ENCODE measurements at places on chromosomes 7 and 10.

- DNase-seq: no peak
Observed at GRCh38 chr10:72245949-72246525, 27.7 kb upstream of the DDIT4 start.

- DNase-seq: peak; percentile 19
Observed at GRCh38 chr10:93180482-93180931, 106.8 kb downstream of the CYP26A1 start.

DNA sequence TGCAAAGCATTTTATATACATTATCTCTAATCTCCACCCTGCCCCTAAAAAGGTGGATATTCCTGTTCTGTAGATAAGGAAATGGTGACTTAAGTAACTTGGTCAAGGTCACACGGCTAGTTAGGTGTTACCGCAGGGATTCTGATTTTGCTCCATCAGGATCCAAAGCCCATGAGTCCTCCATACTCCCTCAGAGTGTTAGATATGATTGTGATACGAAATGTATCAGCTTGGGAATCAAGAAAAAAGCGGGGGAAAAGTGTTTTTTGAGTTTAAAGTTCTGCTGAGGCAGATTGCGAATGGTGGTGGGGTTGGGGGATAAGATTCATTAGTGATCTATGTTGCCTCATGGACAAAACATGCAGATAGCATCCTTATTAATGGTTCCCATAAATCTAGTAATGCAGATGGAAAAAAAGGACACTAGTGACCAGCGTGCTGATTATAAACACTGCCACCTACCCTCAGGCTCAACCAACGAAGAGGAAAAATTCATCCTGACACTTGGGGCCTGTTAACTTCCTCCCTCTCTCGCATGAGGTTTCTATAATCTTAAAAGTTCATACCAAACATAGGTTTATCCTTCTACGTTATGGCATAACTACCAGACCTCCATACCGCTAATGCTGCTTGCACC is 2.3 kb downstream of the ICA1 start:
- no peak for DNase-seq

GRCh38 chr7:48074204-48074654 is 14.8 kb upstream of the UPP1 start:
- DNase-seq: no peak

GRCh38 chr7:150788474-150789269 is 11.5 kb downstream of the TMEM176B start:
- DNase-seq: no peak

GRCh38 chr10:4260483-4261124 is 475.6 kb upstream of the KLF6 start:
- no peak for DNase-seq

DNA sequence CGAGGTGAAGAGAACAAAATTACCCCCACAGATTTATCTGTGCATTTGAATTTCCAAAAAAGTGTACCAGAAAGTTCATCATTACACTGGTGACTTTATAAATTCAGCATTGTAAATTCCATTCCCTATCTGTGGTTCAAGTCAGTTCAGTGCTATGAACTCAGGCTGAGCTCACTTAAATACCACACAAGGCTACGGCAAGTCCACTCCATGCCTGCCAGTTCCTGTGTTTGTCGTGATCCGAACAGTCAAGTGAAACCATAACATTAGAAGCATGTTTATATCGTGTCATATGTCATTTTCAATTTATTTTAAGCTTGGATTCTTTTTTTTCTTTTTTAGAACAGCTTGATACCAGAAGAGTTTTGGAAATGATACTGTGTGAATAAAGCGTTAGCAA is 14.8 kb downstream of the MBL2 start:
- DNase-seq: no peak

DNA sequence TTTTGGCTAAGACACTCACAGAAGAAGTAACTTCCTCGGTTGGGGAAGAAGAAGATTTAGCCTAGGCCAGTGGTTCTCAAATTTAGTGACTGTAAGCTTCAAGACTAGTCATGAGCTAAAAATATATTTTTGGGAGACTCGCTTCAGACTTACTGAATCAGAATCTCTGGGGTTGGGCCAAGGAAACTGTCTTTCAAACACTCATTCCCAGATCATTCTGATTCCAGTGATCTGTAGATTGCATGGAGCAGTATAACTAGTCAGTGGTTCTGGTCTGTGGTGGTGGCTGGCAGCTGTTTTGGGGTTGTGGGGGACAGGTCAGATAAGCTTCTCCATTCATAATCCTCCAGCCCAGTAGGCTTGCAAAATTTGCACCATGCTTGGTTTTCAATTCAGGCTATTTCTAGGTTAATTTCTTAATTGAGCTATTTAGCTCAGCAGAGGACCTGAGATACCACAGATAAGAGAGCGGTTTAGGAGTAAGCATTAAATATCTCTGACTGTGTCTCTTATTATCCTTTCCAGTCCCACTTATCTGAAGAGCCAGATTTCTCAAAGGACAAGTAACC is 3.8 kb upstream of the KAT6B start:
- peak; percentile 65 for DNase-seq

DNA sequence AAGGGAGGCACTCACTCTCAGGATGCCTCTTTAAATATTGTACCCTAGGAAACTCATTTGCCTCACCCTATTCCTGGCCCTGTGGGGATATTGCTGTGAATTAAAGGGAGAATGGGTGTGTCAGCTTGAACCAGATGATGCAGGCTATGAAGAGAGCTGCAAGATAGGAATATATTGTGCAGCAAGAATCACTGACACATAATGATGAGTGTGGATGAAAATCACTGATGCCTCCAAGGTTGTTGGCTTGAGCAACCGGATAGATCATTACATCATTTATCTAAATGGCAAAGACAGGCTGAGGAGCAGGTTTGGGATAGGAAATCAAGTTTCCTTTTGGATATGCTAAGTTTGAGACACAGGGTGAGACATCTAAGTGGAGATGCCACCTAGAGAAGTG is 6.2 kb downstream of the SLC26A4 start:
- no peak for DNase-seq

GRCh38 chr10:86362586-86363183 is 3.9 kb downstream of the GRID1 start:
- DNase-seq: no peak

GRCh38 chr7:149497467-149498261 is at the start of gene ZNF746:
ZNF746 (minus strand) TSS chr7:149497809; CDS start chr7:149497536, 273 bp downstream.
- peak; percentile 96 for DNase-seq

DNA sequence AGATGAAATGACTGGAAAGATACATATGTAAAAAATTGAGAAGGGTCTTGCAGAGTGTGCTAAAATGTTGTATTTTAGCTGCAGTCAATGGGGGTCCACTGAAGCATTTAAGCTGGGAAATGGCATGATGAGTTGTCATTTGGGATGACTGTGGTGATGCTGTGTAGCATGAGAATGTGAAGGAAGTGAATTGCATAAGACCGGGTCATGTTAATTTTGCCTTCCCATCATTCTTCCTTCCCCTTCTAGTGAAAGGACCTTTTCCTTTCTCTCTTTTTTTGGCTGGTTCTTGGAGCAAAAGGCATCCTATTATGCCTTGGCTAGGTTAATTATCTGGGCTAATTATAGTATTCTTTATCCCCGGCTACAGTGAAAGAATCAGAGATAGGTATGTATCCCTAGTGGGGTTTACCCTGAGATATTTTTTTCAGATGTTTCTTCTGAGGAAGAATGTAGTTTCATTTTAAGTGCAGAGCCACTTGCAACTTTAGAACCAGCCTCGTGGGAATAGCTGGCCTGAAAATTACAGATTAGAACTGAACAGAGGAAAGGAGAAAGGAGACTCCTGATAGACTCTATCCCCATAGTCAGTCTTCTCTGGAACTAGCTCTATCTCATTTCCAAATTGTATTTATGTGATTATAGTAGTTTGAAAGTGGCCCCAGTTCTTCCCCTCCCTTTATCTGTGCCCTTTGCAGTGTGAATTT is 93.6 kb downstream of the HGF start:
- no peak for DNase-seq

- no peak for DNase-seq
Observed at GRCh38 chr7:11732207-11732606, 99.8 kb downstream of the THSD7A start.

DNA sequence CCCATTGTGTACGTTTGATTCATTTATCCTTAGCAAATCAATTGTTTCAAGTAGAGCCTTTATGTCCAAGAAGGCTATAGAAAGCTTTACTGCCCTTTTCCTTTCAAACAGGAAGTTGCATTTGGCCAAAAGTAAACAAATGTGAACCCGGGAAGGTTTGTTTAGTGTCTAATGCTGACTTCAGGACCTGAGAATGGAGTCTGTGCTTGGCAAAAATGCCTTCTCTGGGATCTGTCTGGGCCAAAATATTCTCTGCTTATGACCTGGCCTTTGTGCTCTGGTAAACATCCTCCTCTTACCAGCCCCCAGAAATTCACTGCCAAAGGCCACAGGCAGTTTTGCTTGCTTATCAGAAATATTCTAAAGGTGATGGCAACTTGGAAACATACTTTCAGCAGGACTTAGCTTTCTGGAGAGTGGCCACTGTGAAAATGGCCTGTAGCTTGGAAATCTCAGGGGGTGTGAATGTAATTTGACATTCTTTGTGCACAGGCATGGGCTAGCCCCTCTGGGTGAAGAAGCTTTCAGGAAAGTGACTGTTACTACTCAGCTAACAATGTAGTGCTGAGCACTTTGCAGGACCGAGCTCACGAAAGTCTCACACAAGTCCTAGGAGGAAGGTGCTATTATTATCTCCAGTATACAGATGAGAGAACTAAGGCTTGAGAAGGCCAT is 199.5 kb downstream of the PTEN start:
- DNase-seq: peak; percentile 63

- no peak for DNase-seq
Observed at GRCh38 chr7:151069841-151070573, 10.6 kb downstream of the FASTK start.

- peak; percentile 11 for DNase-seq
Observed at GRCh38 chr7:123494193-123494796, 40.1 kb downstream of the IQUB start.

DNA sequence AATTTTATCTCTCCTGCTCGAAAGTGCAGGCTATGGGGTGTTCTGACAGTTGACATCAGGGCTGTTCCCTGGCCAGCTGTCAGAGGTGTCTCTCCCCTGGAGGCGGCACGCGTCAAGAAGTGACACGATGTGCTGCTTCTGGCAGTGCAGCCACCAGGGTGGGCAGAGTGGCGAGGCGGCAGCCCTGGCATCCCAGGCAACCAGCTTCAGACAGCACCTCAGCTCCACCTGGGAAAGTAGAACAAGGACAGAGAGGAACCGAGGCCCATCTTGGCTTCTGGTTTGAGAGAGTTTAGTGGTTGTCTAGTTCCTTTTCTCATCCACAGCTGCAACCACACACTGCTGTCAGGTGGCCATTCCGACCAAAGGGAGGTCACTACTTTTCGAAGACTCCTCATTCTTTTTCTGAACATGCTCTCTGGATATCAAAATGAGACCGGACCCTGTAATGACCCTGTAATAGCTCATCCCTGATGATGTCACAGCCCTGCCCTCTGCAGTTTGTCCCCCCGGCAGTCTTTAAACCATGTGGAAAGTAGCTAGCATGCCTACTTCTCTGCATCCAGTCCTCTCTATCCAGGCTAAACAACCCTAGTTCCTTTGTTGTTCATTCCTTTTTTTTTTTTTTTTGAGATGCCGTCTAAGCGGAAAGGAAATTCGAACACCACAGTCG is 381.0 kb upstream of the NRP1 start:
- DNase-seq: no peak

- DNase-seq: no peak
Observed at GRCh38 chr10:22641743-22642142, 72.6 kb downstream of the PIP4K2A start.

GRCh38 chr10:108358912-108359311 is 1194.4 kb upstream of the SORCS1 start:
- peak; percentile 55 for DNase-seq

DNA sequence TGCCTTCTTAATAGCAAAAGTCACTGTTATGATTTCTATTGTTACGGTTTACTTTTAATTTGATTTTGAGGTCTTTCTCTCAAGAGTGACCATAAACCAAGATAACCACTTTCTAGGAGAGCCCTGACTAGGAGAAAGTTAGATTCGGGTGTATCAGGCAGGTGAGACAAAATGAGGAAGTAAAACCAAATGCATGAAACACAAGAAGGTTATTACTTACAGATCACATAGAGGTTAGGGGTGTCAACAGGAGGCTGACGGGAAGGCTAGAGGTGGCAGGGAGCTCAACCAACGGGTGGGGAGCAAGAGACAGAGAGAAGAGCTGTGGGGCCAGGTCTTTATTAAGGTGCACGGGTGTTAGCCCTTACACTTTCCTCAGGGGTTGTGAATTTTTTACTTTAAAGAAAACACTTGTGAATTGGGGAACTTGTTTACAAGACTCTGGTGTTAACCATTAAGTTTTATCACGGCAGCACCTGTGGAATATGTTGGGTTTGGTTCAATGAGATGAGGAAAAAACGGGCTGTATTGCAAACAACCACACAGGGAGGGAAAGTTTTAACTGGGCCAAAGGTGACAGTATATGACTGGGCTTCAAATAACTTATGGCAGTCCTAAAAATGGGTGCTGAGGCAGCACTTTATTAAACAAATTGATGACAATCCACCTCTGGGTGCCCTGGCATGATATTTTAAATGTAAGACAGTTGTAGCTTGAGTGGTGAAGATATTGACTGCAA is 154.9 kb downstream of the SDHAF3 start:
- DNase-seq: no peak

GRCh38 chr10:125264757-125265578 is 104.6 kb upstream of the CTBP2 start:
- no peak for DNase-seq

Measured in AG08396 (cell line).